ENCODE measurements at places on chromosomes 7 and 10. TPM values are rescaled to one million over a fixed set of nuclear protein-coding genes. Genes with fewer than 3 reads are reported as not detected.

The ZNF789 gene
- total RNA-seq = 5.0 TPM

GRCh38 chr7:120949998-120950538, 509 bp upstream of the ING3 start:
- DNase-seq = no peak
- H3K27me3 ChIP-seq = no peaks in the 10 kb centered on the region
- peaks cover 14% of the 10 kb centered on the region for H3K36me3 ChIP-seq

DNA sequence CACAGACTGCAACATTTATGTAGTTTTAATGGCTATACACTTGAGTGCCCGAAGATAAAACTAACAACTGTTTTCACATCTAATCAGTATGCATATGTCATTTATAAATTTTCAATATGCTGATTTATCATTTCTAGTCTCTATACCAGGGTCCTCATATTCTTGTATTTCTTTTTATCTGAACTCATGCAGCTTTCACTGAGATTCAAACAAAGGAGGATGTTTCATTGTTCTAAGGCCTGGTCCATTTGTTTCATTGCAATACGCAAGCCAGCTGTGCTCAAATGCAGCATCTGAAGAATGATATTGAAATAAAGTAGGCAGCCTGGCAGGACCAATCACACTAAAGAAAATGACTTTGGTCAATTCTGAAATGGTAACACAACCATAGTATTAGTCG, 31.7 kb downstream of the MAGI2 start:
- no peaks in the 10 kb centered on the region for H3K36me3 ChIP-seq
- DNase-seq = no peak
- H3K4me1 ChIP-seq = peaks cover 7% of the 10 kb centered on the region
- no peaks in the 10 kb centered on the region for H3K27me3 ChIP-seq

GRCh38 chr10:25112016-25112415, 62.8 kb upstream of the GPR158 start:
- H3K27me3 ChIP-seq = peaks cover 3% of the 10 kb centered on the region
- no peak for DNase-seq
- no peak overlapping the region for H3K27ac ChIP-seq

The KCNIP2 gene
- 8.0 TPM for total RNA-seq

GRCh38 chr10:86250399-86250798, 116.2 kb downstream of the GRID1 start:
- no peak overlapping the region for H3K27ac ChIP-seq
- H3K4me1 ChIP-seq = peaks cover 15% of the 10 kb centered on the region
- no peaks in the 10 kb centered on the region for H3K36me3 ChIP-seq
- no peak overlapping the region for H3K4me3 ChIP-seq

All from suprapubic skin (tissue), 4 donors.